ENCODE measurements at places on chromosomes 7 and 10. TPM values are rescaled to one million over a fixed set of nuclear protein-coding genes. Genes with fewer than 3 reads are reported as not detected.
A peak's percentile ranks its signal among the peaks of the same experiment; 100 is the strongest.

DNA sequence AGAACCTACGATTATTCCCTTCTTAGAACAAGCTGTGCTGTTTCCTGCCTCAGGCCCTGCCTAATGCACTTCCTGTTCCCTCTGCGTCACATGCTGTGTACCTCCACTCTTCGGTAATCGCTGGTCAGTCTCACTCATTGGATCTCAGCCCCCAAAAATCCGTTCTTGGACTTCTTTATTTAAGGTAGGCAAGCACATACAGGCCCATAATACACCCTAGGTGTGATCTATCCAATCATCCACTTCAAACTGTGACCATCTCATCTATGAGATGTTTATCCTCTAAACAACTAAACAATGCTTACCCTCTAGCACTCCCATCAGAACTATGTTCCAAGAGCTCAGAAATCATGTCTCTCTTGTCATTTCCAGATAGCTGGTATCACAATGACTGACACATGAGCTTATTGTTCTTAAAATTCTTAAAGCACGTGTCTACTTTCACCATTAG lies 83.9 kb downstream of the CADPS2 start:
- H3K36me3 ChIP-seq: no peaks in the 10 kb centered on the region
- H3K4me3 ChIP-seq: no peak overlapping the region
- H3K27ac ChIP-seq: peak overlapping the region; percentile 61
- no peak for DNase-seq

- no peaks in the 10 kb centered on the region for H3K27me3 ChIP-seq
- no peaks in the 10 kb centered on the region for H3K36me3 ChIP-seq
- H3K4me3 ChIP-seq: no peak overlapping the region
- no peak for DNase-seq
Measured at GRCh38 chr10:108363576-108363975, 1199.1 kb upstream of the SORCS1 start.

Gene BEND7
- 31.1 TPM for total RNA-seq

GRCh38 chr10:100339236-100339635 lies 7.8 kb upstream of the SCD start:
- no peak for DNase-seq
- peaks cover 4% of the 10 kb centered on the region for H3K4me1 ChIP-seq
- no peak overlapping the region for H3K4me3 ChIP-seq
- no peaks in the 10 kb centered on the region for H3K27me3 ChIP-seq
- no peak overlapping the region for H3K27ac ChIP-seq
- no peaks in the 10 kb centered on the region for H3K36me3 ChIP-seq
